M059J (cell line): ENCODE measurements at places on chromosomes 7 and 10. TPM values are rescaled to one million over a fixed set of nuclear protein-coding genes. Genes with fewer than 3 reads are reported as not detected.

Gene BNIP3
- total RNA-seq = 618 and 734 TPM in 2 replicates

- DNase-seq = no peak
These were observed 15.6 kb upstream of the MKRN1 start for GRCh38 chr7:140494867-140495266.

- no peak for DNase-seq
These were observed 1042.0 kb downstream of the DNAJB9 start for GRCh38 chr7:109611656-109612055.

DNA sequence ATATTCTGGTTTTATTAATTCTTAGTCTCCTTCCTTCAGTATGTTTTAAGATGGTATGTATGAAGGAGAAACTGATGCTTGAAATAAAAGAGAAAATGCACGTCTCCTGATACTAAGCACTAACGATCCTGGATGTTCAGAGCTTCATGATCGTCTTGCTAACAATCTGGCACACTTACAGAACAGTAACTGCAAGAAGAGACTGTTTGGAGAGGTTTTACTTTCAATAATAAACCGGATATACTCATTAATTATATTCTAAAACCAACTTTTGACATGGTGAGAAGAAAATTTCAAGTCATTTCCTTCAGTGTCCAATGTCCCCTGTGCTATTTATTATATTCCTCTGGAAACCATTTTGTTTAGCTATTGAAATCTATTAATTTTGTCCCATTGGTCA lies 251.0 kb downstream of the NXPH1 start:
- no peak for DNase-seq

Gene RBP3
- not detected in 2 replicates for total RNA-seq

GRCh38 chr10:75464478-75465449 lies 33.3 kb downstream of the LRMDA start:
- peak; percentile 16 for DNase-seq

DNA sequence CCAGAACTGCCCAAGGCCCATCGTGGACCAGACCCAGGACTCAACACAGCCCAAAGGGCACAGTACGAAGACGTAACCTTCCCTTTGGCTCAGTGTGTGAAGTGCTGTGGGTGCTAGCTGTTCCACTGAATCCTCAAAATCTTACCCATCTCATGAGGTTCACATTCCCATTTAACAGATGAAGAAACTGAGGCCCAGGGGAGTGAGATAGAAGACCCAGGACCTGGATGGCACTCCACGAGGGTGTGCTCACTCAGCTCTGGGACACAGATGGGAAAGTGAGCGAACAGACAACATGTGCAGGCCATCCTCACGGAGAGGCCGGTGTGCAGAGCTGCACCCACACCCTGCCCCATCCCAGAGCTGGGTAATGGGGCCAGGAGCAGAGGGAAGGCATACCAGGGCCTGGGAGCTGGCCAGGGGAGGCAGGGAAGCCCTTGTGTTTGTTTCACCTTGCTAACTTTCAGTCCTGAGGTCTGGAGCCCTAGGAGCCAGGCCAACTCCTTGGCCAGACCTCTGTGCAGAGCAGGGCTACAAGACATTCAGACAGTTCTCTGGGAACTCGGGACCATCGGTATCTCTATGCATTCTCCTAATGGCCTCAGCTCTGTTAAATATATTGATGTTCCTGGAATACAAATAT lies 100.3 kb upstream of the ZMIZ1 start:
- no peak for DNase-seq

Gene AGR3
- not detected in 2 replicates for total RNA-seq

Gene PLA2G12B
- total RNA-seq = not detected in 2 replicates

Gene SEMA3D
- total RNA-seq = 8.1 and 9.2 TPM in 2 replicates
